Spinal cord (tissue), 10 donors: ENCODE measurements at places on chromosomes 2 and 18.

DNA sequence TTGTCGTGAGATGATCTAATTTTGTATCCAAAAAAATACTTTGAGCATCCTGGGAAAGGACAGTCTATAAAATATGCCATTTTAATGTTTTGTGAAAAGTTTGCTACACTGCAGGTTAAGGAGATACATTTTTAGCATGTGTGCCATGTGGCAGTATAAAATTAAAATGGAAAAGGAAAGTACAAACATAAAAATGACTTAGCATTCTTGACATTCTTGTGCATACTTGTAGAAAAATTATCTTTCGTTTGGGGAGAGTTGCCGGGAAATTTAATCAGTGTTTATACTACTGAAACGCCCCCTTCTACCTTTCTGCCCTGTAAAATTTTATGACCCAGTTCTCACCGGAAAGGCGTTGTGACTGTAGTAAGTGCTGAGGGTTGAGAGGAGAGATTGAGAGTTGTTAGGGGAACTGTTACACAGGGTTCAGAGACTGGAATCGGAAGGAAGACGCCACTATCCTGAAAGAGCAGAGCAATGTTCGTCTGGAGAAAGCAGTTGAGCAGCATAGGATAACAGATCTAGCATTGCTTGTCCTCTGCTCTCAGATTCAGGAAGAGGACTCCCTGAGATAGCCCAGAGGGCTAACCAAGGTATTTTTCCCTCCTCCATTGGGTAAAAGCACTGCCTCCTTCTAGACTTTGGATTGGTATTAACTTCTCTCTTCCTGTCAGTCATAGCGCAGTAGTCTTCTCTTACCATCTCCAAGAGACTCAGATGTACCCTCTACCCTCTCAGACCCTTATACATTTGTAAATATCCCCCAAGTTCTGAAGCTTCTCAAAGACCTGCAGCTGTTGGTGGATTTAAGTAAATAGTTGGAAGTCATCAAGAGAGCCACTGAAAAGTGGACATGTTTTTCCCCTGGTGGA lies 2.7 kb downstream of the CDH20 start:
- peak; percentile 32 for DNase-seq

GRCh38 chr2:64192125-64192479 lies 47.9 kb upstream of the PELI1 start:
- DNase-seq, result no peak

DNA sequence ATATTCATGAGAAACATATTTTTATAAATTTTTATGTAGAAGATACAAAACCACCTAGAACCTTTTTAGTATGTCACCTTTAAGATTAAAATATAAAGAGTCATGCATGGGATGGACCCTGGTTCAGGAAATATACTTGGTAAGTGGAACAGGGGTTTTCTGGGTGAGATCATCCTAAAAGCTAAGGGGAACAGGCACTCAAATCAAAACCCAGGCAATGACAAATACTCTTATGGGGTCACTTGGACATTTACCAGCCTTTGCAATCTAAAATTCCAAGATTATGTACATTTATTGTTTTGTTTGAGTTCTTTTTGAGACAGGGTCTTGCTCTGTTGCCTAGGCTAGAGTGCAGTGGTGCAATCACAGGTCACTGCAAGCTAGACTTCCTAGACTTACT lies 65.8 kb downstream of the SGPP2 start:
- DNase-seq, result no peak

DNA sequence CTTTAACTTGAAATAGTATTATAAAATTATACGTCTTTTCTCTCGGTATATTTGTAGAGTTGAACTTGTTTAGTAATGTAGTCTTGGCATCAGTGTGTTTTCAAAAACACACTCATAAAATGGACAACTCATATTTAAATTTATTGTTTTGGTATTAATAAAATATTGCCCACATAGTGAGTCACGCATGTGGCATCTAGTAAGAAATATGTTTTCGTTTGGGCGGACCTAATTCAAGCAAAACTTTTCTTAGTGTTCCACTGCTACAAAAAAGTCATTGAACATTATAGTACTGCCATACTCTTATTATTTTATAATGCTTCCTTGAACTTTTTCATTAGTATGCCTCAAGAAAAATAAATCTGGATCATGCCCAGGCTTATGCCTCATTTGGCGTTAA lies 31.1 kb upstream of the FAM237A start:
- DNase-seq, result no peak

DNA sequence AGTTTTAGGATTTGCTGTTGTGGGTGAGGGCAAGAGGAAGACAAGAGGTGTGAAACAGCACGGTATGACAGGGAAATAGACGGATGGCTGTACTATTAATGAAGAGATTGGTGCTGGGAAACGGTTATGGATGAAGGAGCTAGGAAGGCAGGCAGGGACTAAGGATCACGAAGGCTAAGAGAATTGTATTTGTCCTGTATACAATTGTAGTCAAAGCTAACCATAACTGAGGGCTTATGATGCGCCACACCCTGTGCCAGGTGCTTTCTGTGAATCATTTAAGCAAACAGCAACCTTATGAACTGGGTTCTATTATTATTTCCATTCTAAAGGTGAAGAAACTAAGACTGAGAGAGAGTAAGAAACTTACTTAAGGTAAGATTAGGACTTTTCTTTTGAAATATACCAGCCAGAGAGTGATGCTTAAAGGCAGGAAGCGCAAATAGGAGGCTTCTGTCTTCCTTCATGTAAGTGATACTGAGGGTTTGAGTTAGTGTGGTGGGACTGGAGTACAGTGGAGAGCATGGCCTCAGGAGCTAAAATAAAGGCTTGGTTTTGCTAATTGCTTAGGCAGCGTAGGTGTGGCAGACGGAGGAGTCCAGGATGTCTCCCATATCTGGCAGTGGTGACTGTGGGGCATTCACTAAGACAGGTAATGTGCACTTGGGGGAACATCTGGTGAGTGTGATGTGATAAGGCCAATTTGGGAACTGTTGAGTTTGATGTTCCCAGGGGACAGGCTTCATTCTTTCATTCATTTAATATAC lies 85.8 kb downstream of the PLEKHM3 start:
- DNase-seq, result no peak

DNA sequence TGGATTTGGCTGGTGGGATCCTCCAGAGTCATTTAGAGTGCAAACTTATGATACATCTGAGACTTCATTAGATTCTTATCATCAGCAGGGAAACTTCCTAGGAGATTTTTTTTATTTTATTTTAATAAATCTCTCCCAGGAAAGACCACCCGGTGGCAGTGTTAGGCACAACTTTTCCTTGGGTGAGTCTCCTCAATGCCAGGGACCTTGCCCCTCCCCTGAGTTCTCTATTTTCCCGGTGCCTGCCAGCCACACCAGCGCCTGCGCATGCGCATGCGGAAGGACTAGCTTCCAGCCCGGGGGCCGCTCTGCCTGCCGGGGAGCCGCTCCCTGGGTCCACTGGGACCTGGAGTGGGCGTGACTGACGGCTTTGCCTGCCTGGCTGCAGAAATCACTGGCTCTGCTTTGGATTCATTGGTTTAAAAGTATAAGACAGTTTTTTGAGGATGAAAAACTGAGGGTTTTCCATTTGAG lies 86.6 kb downstream of the TMEM182 start:
- peak; percentile 31 for DNase-seq

- no peak for DNase-seq
Observed at GRCh38 chr18:48641981-48642380, 103.2 kb downstream of the CTIF start.

DNA sequence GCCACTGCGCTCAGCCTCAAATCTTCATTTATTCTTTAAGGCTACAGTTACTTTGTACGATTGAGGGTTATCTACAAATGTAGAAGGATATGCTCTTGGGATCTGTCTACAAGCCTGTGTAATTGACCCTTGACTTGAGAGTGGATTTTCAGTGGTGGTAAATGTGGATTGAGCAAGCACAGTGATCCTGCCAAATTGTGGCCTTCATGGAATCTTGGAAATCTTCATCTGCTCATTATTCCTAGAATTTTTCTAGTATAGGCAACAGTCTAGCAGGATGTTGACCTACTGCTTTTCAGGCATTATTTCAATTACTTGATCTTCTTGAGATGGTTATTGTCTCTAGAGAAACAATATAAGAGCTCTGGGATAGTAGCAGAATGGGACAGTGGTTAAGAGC lies 226.1 kb upstream of the REV1 start:
- DNase-seq, result no peak

DNA sequence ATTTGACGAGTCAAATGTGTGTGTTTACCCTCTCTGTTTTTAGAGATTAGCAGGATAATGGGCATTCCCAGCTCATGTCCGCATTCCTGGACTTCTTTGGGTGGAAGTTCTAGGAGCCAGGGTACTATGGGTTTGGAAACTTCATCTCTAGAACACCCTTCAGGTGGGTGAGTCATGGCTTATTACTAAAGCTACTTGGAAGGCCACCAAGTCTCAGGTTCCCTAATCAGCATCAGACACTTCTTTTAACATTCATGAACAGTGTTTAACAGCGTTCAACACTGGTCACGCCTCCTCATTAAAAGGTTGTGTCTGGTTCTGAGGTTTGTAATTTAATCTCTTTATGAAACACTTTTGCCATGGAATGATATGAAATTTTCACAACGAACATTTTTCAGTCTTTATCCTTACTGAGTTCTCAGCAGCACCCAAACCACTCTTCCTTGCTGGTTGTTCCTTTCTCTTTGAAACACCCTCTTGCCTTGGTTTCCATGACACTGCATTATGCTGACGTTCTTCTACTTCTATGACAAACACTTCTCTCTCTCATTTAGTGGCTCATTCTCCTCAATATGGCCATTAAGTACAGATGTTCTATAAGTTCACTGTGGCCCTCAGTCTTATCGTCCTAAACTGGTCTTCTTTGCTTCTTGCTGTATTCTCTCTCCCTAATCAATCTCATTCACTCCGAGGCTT lies 49.3 kb downstream of the MMADHC start:
- no peak for DNase-seq
